CD4-positive, alpha-beta T cell treated with Interleukin-21 for 1 hour (primary cell): ENCODE measurements at places on chromosomes 3 and 15.

GRCh38 chr3:3305084-3305483 lies 125.6 kb upstream of the CRBN start:
- DNase-seq, result no peak

- DNase-seq, result no peak
These were observed 6.0 kb downstream of the IP6K1 start for GRCh38 chr3:49780080-49780974.

DNA sequence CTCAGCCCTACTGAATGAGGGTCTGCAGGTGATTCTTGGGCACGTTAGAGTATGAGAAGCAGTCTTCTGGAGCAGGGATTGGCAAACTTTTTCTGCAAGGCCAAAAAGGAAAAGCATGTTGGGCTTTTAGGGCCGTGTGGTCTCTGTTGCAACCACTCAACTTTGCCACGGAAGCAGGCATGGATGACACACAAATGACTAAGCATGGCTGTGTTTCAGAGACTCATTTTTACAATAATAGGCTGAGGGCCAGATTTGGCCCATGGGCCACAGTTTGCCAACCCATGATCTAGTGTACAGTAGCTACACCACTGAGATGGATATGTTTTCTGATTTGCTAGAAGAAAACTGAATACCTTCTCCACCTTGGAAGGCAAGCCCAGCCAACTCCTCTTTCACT lies 66.1 kb upstream of the PRICKLE2 start:
- DNase-seq, result no peak

GRCh38 chr15:87610366-87610765 lies 646.2 kb downstream of the NTRK3 start:
- DNase-seq, result no peak

DNA sequence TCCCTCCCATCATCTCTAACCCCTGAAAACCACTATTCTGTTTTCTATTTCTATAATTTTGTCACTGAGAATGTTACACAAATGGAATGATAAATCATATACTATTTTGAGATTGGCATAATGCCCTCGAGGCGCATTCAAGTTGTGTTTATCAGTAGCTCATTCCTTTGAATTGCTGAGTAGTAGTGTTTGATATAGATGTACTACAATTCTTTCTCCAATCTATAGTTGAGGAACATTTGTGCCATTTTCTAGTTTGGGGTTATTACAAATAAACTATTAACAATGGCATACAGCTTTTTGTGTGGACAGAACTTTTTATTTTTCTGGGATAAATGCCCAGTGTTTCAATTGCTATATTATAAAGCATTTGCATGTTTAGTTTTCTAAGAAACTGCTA lies 86.0 kb downstream of the CCR1 start:
- no peak for DNase-seq
